GM04504 (cell line): ENCODE measurements at places on chromosomes 1 and 21.

GRCh38 chr1:9207086-9207485 is 27.5 kb upstream of the H6PD start:
- no peak for DNase-seq

GRCh38 chr1:151990856-151991198 is 2.8 kb downstream of the S100A10 start:
- DNase-seq = no peak

DNA sequence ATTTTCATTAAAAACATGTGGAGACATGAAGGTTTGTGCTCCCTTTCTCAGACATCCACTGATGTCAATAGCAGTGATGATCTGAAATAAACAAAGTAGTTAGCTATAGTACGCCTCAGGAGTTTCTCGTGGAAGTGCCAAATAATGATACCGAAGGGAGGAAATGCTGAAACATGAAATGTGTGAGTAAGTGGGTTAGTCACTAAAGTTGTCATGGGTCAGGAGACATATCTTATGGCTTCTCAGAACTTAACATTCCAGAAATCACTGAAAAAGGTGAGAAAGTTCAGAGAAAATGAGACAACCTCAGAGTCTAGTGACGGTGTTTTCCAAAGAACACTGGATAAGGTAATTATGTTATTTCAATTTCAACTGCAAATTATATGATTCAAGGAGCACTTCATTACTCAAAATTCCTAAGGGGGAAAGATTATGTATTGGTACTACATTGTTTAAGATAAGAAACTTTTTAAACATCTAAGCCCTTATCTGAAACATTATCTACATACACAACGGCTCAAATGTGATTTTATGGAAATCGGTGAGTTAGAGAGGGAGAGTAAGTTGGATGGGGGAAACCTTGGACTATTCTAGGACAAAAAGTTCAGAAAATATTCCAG is 20.6 kb downstream of the NIBAN1 start:
- DNase-seq = peak; percentile 36

GRCh38 chr1:56688522-56689026 is 43.5 kb downstream of the PRKAA2 start:
- peak; percentile 24 for DNase-seq

DNA sequence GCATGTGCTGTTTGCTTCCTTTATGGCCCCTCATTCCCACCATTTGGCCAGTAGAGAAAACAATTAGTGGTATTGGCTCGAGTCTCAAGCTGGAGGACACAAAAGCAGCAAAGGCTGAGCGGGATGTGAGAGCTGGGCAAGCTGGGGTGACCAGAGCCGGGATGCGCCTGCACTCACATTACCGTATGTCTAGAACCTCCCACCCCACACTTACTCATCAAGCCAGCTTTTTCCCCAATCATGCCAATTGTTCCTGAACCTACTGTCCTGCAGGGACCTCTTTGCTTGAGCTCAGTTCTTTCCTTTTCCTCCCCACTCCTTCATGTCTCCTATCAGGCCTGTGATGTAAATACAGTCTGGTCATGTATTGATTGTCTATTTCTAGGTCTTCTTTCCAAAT is 45.9 kb downstream of the KIRREL1 start:
- no peak for DNase-seq

- no peak for DNase-seq
Measured at GRCh38 chr1:65866439-65866838, 73.7 kb downstream of the PDE4B start.

- no peak for DNase-seq
Measured at GRCh38 chr1:76723949-76724348, 143.3 kb upstream of the ST6GALNAC5 start.

DNA sequence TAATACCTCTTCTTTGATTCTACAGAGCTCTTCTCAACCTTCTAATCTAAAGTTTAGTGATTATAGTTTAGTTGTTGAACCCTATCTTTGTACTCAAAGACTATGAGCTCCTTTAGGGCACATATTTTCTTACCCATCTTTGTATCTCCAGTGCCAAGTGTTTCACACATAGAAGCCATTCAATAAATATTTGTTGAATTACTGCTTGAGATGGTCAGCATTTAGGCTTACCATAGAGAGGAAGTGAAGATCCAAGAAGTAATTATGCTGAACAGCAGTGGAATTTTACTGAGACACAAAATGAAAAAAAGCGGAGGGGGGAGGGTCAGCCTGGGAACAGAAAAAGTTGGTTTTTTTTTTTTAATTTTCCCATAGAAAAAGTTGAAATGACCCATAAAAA is 21.9 kb downstream of the PIK3R3 start:
- DNase-seq = no peak

GRCh38 chr1:78607334-78607927 is 12.8 kb upstream of the IFI44L start:
- no peak for DNase-seq

- no peak for DNase-seq
Measured at GRCh38 chr1:89589515-89589914, 43.4 kb upstream of the LRRC8C start.

DNA sequence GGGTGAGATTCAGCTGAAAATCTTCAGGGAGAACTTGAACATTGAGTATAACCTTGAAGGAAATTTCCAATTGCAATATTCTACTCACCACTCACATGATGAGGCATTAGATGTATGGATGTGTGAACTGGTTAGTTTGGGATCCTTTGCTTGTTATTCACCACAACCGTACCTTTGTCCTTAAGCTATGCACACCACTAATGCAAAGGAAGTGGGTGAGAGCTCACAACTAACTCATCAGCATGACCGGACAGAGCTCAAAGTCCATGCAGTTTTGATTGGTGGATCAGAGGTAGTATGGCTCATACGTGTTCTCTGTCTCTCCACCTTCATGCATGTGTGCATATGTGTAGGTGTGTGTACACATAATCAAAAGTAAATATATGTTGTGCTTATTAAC is 43.5 kb upstream of the MROH9 start:
- no peak for DNase-seq

DNA sequence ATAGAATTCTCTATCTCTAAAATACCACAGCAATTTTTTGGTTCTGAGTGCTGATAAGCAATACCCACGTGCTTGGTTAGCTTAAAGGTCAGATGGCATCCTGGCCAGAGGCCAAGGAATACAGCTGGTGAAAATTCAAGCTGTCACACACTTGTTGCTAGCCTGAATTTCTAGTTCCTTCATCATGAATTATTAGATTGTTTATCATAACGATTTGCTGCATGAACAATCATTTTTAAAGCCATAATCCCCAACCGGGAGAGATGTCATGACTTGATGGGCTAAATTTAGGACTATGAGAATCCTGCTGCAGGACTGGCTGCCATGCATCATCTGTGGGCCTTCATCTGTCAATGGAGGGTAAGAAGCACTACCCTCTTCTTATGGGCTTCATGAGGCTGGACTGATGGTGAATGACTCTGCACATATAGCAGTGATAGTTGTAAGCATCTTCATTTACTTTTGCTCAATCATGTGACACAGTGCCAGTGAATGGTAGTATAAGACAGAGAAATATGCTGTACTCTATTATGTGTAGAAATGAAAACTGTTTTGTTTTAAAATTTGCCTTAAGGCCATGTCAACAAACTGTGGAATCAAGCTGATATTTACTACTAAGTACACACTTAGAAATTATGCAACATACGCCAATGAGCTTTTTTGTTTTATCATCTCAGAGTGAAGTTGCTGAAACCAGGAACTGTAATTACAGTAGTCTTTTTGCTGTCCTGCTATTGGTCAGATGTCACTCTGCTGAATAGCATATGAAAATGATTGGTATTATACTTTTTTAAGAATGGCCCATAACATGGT is 80.5 kb upstream of the RALGPS2 start:
- no peak for DNase-seq

DNA sequence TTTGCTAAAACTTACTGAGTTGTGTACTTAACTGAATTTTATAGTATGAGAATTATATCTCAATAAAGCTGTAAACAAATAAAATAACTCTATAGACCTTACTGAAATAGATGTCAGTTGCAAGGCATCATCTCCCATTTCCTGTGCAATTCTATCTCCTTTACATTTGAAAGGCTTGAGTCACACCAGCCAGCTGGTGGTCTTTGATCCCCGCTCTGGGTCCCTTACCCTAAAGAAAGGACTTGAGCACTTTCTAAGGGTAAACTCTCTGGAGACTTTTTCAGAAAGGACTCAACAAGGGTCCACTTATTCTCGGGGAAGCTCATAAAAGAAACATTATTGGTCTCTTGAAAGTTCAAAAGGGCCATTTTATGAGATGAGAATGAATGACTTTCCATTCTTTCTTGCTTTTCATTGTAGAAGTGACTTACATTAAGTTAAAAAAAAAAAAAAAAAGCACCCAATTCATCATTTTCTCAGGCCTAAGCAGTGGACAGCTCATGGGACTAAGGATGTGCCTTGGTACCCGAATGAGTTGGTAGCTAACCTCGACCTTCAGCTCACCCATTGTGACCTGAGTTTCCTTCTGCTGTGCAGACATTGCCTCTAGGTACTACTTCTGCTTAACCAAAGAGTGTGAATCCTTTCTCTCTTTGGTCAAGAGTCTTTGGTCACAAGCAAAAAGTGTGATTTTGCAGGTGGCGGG is 147.0 kb upstream of the COA6 start:
- DNase-seq = no peak

- DNase-seq = no peak
Measured at GRCh38 chr1:8711151-8711550, 106.3 kb downstream of the RERE start.

DNA sequence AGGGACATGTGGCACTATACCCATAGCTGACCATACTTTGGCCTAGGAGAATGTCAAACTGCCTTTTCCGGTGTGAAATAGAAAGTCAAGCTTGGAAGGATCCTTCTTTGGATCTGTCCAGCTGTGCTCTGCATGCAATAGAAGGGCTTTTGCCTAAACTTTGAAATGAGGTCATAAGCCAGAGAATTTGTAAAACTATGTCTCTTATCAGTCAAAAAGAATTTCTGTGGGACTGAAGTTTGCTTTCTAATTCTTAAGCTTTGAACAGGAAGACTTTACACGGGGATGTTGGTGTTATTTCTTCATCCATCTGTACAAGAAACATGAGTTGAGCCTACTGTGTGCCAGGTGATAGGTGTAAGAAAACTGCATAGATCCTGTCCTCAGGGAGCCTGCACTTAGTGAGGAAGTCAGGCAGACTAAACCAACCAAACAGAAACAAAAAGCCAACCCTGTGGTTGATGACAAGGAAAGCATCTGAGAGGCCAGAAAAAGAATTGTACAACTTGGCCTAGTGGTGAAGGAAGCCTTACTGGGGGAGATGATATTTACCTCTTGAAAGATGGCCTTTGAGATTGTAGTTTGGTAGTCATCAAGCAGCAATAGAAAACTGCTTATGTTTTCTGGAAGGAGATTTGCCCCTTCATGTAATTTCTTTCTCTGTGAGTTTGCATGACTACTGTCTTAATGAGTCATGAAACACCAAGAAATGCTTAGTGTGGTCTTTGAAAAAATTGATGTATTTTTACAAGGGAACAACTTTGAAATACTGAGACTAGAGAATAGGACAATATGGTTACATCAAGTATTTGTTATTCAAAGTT is 24.8 kb downstream of the TGFB2 start:
- DNase-seq = no peak

- no peak for DNase-seq
Measured at GRCh38 chr1:198545156-198545555, 4.7 kb upstream of the ATP6V1G3 start.

DNA sequence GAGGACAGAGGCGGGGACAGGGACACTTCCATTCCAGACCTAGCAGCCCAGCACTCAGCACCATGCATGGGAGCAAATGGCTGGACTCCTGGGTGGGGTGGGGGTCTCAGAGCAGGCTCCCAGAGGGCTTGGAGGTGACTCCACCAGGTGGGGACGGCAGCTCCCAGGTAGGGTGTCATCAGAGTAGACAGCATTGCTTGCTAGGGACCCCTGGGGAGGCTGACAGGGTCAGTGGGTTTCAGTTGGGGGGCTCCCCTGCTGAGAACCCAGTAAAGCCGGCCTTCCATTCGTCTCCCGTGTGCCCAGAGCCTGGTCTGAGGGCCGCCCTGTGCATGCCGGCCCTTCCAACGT is 4.8 kb upstream of the GJC2 start:
- no peak for DNase-seq

- DNase-seq = no peak
Measured at GRCh38 chr21:26845759-26846035, 488 bp upstream of the ADAMTS1 start.

- DNase-seq = no peak
Measured at GRCh38 chr1:199508653-199509052, 518.9 kb upstream of the NR5A2 start.

GRCh38 chr21:39340687-39341086 is 8.2 kb downstream of the HMGN1 start:
- DNase-seq = no peak

GRCh38 chr1:39387452-39387851 is 104.0 kb upstream of the BMP8A start:
- DNase-seq = peak; percentile 71

DNA sequence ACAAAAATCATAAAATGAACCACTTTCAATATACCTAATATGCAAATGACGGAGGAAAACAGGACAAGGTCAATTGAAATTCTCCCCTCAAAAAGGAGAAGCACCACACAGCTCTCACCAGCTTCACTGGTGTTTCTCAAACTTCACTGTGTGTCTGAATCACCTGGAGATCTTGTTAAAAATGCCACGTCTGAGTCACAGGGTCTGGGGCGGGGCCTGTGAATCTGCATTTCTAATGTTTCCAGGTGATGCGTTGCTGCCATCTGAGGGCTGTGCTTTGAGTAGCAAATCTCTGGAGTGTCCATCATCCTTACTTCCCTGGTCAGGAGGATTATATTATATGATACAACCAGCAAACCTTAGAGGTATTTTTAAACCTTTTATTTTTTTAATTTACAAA is 9.0 kb downstream of the CLDN19 start:
- no peak for DNase-seq

DNA sequence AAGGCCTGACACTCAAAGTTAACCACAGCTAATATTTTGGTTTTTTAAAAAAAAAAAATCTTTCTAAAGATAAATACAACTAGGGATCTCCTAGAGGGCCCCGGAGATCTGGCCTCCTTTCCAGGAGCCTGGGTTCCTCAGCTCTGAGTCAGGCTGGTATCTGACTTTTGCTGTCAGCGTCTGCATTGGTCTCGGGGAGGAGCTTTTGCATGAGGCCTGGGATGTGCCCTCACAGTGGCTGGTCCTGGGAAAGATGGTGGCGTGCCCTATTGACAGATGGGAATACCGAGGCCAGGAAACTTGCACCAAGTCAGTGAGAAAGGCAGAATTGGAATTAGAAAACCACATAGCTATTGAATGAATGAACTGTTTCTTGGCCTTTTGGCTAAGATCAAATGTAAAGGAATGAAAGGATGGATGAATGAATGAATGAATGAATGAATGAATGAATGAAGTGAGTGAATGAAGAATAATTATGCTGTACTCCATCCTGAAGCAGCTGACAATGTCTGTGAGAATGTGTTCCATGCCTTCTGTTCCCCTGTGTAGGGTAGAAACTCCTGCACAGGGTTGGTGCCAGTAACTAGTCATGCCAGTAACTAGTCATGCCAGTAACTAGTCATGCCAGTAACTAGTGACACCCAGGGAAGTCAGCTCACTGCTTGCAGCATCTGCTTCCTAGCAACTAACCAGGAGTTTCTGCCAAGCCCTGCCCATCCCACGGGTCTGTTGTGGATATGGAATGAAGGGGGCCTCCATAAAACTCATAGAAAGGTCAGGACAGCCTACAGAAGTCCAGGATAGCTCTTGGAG is 242.5 kb upstream of the VAMP3 start:
- DNase-seq = no peak
